ENCODE measurements at places on chromosomes 5 and 9.

- peak; percentile 51 for DNase-seq
These were observed 555.8 kb upstream of the CLINT1 start for GRCh38 chr5:158414780-158415179.

- DNase-seq: no peak
These were observed 53.5 kb upstream of the COL15A1 start for GRCh38 chr9:98890256-98890655.

DNA sequence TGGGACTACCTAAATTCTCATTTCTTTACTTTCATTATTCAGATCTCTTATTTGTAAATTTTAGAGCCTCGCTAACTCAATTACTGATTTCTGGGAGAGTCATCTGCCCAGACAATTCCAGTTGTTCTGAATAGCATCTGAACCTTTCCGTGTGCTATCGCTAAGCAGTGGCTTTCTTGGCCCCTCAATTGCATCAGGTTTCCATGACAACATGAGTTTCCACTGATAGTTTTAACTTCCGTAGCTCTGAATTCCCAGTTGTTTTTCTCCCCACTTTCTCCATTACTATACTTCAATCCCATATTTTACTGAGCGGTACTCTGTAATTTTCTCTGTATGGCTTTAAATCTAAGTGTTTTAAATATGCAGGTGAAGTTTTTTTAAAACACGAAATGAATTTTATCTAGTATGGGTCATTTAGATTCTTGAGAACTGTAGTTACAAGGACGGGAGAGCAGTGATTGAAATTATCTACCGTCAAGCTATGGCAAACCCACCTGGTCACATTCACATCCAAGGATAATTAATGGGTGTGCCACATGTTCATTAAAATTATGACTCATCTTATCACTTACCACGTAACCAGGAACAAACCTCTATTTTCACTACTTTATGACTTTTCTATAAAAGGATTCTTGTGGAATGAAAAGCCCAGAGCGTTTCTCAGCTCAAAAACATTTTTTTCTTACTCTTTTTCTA, 223.5 kb upstream of the PCSK5 start:
- no peak for DNase-seq

DNA sequence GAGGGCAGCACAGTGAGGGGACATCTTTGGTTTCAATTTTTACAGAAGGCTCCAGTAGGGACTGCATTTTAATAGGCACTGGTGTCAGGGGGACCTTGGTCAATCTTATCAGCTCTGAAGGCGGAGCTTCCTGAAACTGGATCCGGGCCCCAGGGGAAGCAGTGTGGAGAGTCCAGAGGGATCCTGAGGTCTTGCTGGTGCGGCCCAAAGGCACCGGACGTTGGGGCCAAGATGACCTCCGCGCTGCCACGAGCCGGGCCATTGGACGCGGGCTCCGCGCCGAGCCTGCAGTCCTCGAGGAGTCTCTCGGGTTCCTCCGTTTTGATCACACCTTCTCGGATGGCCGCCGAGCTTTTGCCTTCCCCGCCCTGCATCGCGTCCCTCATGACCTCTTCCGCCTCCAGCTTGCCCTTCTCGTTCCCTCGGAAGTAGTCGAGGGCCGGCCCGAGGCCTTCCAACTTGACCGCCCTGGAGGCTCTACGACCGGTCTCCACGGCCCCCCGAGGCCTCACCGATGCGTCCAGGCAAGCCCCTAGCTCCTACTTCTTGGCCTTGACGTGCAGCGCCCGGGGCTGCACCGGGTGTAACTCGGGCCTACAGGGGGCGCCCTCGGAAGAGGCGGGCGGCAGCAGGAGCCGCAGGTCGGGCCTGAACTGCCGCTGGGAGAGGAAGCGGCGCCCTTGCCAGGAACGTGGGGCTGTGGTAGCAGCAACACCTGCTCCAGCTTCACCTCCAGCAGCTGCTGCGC, 18.8 kb downstream of the C5orf52 start:
- DNase-seq: no peak

DNA sequence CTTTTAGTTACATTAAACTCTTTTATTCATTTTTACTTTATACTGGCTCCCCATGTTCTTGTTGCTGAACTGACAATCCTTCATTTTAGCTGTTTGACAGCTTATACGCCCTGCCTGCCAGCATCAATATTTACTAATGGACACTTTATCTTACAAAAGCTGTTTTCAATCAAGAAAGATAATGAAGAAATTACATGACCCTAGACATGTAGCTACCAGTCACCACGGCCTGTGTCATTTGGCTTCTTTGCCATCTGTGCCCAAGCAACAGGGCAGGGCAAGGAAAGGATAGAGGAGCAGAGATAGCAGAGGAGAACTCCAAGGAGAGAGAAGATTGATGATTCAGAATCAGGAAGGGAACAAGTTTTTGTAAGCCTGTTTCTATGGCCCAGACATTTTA, 647.3 kb downstream of the BRINP1 start:
- no peak for DNase-seq

- DNase-seq: no peak
These were observed 59.7 kb downstream of the SAXO1 start for GRCh38 chr9:18973348-18973747.

DNA sequence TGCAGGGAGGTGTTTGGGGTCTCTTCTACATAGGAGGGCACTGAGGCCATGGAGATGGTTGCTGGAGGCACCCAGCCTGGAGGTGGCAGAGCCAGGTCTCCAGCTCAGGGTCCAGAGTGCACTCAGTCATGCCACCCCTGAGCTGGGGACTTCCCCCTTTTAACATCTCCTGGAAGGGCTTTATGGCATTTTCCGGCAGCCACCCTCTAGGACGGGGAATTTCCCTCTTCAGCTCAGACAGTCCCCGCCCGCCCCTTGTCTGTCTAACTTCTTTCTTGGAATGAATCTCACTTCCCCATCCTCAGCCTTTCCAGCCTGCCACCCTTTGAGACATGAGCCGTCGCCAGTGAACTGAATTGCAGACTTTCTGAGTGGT, 49.9 kb downstream of the COL15A1 start:
- peak; percentile 42 for DNase-seq

GRCh38 chr9:93380410-93381060, 71.0 kb upstream of the FAM120A start:
- DNase-seq: no peak

DNA sequence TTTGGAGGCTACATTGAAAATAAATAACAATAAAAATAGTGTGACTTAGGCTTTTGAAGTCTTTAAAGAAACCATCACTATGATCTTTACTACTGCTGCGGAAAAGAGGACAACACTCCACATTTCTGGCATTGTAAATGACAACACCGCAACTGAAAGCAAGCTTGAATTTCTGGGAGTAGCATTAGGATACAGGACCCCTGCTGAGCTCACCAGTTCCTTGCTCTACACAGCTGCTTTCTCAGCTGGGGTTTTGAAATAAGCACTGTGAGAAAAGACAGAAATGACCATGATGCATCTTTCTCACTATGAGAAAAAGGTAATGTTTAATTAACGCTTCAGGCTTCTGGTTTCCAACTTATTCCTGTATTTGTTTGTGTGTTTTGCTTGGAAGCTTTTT, 168.0 kb downstream of the TAF11L14 start:
- peak; percentile 59 for DNase-seq

- DNase-seq: no peak
These were observed 904 bp downstream of the TRUB2 start for GRCh38 chr9:128321343-128321742.

DNA sequence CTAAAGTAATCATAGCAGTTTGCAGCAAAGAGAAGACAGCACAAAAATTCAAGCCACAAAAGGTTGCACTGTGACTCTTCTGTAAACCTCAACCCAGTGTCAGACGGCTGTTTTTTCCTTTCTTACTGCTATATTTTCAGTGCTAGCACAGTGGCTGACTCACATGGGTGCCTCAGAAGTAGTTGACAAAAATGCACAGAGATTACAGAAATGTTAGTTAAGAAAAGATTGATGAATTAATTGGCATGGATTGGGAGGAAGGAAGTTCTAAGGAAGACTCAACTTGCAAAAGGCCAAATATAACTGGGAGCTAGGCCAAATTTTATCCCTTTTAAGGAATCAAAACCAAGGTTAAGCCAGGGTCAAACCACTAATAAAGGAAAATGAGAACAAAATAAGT, 43.7 kb upstream of the ITGA1 start:
- no peak for DNase-seq

GRCh38 chr5:4990462-4990861, 149.7 kb upstream of the ADAMTS16 start:
- no peak for DNase-seq

DNA sequence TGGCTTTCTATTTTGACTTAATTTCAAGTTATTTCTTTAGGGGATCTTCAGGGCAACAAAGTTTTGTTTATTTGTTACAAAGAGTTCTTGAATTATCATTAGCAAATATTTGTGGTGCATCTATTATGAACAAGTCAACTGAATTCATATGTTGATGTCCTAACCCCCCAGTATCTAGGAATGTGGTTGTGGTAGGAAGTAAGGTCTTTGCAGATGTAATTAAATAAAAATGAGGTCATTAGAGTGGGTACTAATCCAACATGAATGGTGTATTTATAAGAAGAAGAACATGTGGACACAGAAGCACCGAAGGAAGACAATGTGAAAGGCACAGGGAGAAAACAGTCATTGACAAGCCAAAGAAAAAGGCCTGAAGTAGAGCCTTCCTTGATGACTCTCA, 474.0 kb upstream of the DAB2 start:
- DNase-seq: no peak

DNA sequence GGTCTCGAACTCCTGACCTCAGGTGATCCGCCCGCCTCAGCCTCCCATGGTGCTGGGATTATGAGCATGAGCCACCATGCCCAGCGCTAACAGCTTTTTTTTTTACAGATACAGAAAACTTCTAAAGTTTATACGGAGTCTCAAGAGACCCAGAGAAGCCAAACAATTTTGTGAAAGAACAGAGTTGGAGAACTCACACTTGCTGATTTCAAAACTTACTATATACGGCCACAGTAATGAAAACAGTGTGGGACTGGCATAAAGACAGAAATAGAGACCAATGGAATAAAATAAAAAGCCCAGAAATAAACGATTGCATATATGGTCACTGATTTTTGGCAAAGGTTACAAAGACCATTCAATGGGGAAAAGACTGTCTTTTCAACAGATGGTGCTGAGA, 85.6 kb upstream of the CACNA1B start:
- no peak for DNase-seq

DNA sequence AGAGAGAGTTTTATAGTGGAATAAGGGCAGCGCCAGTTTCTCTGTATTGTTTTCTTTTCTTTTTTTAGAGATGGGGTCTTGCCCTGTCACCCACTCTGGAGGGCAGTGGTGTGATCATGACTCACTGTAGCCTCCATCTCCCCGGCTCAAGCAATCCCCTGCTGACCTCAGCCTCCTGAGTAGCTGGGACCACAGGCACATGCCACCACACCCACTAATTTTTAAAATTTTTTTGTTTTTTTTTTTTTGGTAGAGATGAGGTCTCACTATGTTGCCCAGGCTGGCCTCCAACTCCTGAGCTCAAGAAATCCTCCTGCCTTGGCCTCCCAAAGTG, 119.0 kb downstream of the PIK3R1 start:
- no peak for DNase-seq

GRCh38 chr5:77946381-77947040, 170.4 kb upstream of the TBCA start:
- DNase-seq: peak; percentile 32

GRCh38 chr5:169095410-169095960, 205.5 kb downstream of the SLIT3 start:
- no peak for DNase-seq

DNA sequence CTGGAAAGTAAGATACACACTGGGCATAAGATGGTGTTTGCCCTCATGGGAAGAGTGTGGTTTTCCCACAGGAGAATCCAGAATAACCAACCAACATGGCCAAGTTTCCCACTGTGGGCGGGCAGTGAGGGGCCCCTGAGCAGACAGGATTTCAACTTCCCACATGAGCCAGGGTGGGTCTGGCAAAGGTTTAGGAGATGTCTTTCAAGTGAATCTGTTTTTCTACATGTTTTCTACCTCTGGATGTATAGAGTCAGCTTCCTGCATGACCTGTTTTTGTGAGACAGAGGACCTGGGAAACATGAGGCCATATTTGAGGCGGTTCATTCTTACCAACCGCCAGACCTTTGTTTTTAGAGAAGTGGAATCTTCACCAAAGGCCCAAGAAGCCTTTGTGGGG, 100.5 kb downstream of the TLE4 start:
- no peak for DNase-seq

- DNase-seq: no peak
These were observed at the start of gene ANKRD33B for GRCh38 chr5:10563945-10564837. Gene ANKRD33B (plus strand): TSS chr5:10564070. CDS start chr5:10564468, 398 bp downstream.

DNA sequence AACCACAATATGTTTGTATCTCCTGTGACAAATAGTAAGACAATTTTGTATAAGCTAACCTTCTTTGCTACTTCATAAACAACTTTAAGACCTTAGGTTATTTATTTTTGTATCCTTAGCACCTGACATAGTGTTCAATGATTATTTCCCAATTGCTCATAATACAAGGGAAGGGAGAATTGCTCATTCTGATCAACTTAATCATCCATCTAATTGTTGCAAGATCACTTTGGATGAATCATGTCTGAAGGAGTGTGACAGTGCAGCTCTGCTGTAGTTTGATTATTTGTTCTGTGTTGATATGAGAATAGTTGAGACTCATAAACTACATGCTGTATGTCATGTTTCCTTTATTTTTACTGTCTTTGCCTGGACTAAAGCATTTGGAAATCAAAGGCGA, 721.3 kb upstream of the SEMA6A start:
- no peak for DNase-seq

GRCh38 chr5:80835128-80835527, 125.0 kb upstream of the RASGRF2 start:
- DNase-seq: no peak

- no peak for DNase-seq
These were observed 312.5 kb downstream of the NPR3 start for GRCh38 chr5:33023649-33024048.

DNA sequence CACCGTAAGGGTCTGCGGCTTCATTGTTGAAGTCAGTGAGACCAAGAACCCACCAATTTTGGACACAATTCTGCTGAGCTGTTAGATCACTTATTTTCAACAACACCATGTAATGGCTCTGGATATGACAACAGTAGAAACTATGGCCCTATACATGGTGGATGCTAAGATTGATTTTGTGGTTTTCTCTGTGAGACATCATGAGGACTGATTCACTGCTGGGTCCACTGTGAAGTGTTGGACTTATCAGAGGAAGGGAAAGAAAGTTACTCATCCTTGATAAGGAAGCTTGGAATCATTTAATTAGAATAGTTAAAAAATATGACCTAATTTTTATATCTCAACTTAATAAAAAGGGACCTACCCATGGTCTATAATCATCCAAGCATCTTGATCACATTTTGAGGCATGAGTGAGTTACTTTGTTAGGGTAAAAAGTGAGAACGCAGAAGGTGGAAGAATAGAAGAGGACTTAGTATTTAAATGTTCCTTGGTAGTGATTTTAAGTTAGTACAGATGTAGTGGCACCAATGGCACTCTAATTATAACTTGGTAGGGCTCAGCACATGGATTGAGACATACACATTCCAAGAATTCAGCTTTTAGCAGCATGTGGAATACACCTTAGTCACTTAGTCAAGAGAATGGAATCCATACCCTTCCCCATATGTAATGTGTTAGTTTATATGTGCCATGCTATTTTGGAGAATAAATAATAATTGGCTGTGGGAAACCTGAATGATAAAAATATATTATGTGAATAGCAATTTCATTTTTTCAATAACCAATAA, 123.5 kb upstream of the CD180 start:
- DNase-seq: no peak

- DNase-seq: no peak
These were observed 19.1 kb upstream of the KCNMB1 start for GRCh38 chr5:170408226-170408625.
